ENCODE measurements at places on chromosomes 3 and 15.

DNA sequence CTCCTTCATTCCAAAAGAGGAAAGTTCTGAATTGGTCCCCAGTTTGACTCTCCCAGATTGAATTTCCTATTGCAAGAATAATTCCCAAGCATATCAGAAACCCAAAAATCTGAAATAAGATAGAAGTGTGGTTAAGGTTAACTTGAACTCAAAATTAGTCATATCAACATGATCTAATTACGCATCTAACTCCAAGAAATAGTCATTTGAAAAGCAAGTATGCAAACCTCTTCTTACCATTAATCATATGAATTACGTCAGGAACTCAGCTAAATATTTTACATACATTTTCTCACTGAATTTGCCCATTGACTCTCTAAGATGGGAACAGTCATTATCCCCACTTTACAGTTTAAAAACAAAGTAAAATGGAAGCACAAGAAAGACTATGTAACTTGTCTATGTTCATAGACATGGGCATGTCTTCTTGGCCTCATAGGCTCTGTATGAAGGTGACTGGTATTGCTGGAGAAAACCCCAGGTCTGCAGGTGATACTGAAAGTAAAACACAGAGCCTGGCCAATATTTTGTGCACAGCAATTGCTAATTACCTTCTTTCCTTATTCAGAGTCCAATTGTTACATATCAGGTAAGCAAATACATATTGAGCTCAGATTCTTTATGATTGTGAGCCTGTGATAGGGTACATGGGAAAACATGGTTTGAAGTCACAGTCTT, 139.2 kb downstream of the ATP8B4 start:
- DNase-seq, result no peak

GRCh38 chr15:45714590-45715488, 80.0 kb downstream of the SQOR start:
- peak; percentile 80 for DNase-seq

DNA sequence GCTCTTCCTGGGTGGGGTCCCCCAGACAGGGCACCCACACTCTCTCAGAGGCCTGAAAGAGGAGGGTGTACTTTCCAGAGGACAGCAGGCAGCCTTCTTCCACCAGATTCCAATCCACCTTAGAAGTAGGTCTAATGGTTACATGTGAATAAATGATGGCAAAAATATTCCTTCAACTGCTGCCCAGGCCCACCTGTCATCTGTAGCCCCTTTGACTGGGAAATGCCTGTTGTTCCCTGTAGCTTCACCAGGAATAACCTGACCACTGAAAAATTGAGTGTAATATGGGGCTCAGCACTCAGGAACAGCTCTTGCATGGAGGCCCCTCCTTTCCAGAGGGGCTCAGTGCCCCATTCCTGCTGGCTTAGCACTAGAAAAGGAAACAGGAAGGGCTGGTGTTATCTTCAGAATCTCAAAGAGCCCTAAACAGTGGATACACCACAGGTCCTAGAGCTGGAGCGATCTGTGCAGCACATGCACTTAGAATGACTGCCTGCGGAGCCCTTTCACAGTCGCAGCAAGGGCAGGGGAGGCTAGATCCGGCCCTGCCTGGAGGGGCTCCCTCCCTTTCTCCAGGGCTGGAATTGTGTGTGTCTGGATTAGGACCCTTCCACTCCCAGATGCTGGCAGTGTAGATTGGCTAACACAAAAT, 32.1 kb downstream of the SLC22A14 start:
- DNase-seq, result peak; percentile 39

GRCh38 chr3:157502916-157503595, at the start of gene VEPH1:
Gene VEPH1, minus strand, starts transcription at chr3:157503416. Its CDS starts 8,067 bp downstream, at chr3:157495349.
- DNase-seq, result no peak

- DNase-seq, result no peak
These were observed 112.4 kb downstream of the FRMD5 start for GRCh38 chr15:44082558-44083157.

- no peak for DNase-seq
These were observed 300.5 kb upstream of the LRRFIP2 start for GRCh38 chr3:37474901-37475331.

GRCh38 chr3:150771600-150771999, 8.6 kb upstream of the SIAH2 start:
- no peak for DNase-seq

DNA sequence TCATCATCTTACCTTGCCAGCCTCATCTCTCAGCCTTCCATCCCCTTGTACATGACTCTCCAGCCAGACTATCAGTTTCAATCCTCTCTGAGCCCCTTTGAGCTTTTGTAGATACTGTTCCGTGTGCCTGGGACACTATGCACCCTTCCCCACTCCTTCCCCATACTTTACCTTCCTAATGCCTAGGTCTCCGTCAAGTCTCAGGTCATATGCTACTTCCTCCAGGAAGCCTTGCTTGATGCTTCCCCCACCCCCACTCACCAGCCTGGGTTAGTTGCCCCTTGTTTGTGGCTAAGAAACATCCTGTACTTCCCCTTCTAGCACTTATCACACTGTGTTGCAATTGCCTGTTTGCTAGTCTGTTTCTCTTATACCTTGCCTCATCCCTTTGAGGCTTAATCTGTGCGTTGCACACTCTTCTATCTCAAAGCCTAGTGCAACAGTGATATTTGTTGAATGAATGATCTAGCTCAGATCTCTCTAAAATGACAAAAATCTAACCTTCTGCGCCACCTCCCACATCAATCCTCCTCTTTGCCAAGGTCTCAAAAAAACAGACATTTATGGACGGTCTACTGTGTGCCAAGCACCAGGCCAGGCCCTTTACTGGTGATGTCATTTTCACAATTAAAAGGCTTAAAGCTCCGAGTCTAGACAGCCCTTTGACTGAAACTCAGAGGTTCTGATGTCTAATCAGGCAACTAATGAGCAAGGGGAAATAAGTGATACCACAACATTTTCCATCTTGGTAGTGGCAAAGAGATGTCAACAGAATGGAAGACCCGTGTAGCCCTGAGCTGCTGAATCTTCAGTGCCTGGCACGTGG, 6.5 kb upstream of the USP3 start:
- DNase-seq, result peak; percentile 95

DNA sequence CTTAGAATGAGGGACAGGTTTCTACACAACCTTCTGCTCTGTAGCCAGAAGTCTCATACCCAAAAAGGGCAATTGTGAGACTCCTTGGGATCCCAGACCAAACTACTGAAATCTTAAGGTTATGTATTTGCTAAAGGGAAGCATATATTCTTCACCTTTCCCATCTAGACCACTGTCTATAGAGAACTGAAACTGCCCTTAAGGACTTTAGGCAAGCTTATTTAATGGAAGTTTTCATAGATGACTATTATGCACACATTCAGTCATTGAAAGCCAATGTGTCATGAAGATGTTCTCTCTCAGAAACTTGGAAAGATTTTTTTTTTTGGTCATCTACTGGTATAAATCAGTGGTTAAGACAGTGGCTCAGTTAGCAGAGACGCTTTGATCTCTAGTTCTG, 365.3 kb downstream of the MCTP2 start:
- DNase-seq, result no peak

GRCh38 chr3:5543047-5543446, 355.5 kb downstream of the EDEM1 start:
- no peak for DNase-seq

DNA sequence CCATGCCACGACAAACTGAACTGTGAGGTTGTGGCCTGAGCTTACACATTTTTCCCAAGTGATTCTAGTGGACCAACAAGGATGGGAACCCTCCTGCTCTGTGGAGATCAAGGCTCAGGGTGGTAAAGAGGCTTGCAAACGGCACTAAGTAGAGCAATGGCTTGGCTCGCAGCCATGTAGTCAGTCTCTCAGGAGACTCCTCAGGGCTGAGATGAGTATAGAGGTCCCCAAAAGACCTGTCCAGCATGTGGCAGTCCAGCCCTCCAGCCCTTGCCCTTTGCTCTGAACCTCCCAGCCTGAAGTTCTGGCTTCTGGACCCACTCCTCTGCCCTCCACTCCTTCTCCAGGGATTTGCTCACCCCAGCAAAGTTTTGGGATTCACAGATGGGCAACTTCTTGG, 8.3 kb upstream of the CAMP start:
- no peak for DNase-seq

Measured in KBM-7 (cell line).